Activated naive CD4-positive, alpha-beta T cell treated with anti-CD3 and anti-CD28 coated beads for 36 hours (primary cell): ENCODE measurements at places on chromosomes 6 and 20.

DNA sequence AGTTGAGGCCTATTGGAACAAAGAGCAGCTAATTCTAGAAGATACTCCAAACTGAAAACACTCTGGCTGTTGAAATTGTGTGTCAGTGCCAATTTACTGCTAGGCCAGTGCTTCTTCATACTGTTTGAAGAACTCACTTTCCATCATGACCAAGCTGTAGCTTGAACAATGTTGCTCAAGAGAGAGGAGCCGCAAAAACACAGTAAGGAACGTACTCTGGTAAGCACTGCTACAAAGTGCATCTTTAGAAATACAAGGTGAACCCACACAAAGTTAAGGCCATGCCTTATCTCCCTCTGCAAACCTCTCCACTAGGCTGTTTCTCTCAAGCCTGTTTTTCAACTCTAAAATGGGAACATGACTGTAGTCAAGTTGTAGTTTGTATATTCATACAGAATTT is 74.5 kb upstream of the TULP1 start:
- DNase-seq, result no peak

DNA sequence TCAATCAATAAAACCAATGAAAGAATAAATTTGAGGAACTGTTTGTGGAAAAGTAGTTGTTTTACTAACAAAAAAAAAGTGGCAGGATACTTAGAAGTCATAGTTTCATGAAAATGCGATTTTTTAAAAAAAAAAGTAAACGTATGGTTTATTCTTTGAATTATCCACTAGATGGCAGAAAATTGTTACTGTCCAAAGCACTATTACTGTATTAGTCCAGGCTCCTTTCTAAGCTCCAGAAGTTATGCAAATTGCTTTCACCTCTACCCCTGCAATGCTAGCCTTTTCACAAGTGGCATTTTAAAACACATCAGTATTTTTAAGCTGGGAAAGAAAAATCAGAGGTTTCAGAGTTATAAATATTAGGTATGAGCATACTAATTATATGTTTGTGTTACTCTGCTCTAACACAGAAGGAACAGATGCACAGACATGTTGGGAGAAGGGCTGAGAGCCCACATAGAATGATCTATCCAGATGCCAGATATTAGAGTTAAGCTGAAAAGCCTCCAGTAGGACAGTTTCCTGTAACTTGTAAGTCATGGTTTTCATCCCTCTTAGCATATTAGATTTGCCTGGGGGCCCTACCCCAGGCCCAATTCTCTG is 63.9 kb downstream of the FHL5 start:
- DNase-seq, result no peak

DNA sequence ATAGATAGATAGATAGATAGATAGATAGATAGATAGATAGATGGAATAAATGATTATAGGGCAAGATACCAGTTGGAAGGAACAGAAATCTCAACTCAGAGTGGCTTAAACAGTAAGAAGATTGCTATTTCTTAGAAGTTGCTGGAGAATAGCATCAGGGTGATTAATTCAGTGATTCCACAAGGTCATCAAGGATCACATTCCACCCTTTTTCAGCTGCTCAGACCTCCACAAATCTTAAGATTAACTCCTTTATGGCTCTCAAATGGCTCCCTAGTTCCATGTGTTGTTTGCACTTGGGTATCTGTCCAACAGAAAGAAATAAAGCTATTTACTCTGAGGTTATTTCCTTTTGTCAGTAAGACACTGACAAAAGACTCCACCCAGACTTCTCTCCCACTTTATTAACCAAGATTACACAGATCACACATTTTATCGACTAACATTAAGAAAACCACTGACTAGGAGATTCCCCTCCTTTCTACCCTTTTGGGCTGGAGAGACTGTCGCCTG is 68.3 kb upstream of the KIF16B start:
- no peak for DNase-seq

GRCh38 chr20:21509597-21510371 is 4.1 kb downstream of the NKX2-2 start:
- no peak for DNase-seq

- DNase-seq, result no peak
Observed at GRCh38 chr6:43977404-43978111, 149.7 kb downstream of the MRPL14 start.

DNA sequence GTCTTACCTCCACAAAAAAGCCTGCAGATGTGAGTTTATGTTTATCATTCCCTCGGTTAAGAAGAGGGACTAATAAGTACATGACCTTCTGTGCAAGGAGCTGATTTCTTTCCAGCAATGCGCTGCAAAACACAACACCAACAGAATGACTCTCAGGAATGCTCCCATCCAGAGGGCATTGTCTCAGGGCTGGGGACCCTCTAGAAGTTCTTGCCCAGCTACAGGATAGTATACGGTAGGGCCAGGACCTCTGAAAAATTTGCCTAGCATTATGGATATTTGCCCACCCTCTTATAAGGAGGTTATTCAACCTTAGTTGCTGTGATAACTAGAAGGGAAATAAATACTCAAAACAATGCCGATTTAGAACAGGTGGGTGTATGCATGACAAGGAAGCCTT is 24.7 kb upstream of the RBL1 start:
- DNase-seq, result no peak

- no peak for DNase-seq
Observed at GRCh38 chr20:61575151-61575937, 323.3 kb downstream of the CDH4 start.

GRCh38 chr6:134588267-134588666 is 270.4 kb upstream of the SGK1 start:
- DNase-seq, result no peak

DNA sequence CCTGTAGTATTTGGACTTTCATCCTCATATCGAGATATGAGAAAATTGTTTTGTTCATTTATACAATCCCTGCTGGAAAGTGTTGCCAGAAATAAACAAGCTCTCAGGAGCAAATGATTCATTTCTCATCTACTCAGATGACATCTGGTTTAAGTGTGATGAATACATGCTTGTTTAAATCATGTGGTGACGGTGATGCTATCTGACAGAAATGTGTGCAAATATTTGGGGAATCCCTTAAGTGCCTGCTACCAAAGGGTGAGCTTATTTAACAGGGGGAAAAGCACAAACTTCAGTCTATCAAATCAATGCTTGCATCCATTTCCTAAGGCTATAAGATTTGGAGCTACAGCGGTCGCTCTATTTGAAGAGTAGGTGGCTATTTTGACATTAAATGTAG is 368.3 kb upstream of the SASH1 start:
- DNase-seq, result no peak

DNA sequence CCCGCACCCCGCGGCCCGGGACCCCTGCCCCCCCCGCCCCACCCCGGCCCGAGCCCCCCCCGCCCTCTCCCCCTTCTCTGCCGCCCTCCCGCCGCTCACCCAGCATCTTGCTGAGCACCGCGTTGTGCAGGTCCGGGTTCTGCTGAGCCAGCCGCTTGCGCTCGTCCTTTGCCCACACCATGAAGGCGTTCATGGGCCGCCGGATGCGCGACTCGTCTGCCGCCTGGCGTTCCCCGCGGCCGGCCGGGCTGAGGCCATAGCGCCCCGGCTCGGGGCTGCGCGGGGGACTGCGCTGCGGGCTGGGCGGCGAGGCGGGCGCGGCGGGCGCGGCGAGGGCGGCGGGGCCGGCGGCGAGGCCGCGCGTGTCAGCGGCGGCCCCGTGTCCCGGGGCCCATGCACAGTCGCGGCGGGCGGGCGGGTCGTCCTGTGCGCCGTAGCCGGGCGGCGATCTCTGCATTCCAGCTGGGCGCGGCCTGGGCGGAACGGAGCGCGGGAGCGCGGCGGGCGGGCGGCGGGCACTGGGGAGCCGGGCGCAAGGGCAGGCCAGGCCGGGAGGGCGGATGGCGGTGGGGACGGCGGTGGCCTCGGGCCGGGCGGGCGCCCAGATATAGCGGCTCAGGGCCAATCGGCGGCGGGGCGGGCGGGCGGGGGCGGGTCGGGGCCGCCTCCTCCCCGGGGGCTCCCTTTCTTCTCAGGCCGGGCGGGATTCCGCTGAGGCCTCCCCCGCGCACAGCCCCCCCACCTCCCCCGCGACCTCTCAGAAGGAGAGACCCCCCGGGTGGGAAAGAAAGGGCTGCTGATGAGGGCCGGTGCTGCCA is at the start of gene SOX18:
Gene SOX18, minus strand, starts transcription at position 580 of the 818 bp plus-strand sequence. Its CDS starts 123 bp downstream, at position 457.
- DNase-seq, result peak; percentile 49

DNA sequence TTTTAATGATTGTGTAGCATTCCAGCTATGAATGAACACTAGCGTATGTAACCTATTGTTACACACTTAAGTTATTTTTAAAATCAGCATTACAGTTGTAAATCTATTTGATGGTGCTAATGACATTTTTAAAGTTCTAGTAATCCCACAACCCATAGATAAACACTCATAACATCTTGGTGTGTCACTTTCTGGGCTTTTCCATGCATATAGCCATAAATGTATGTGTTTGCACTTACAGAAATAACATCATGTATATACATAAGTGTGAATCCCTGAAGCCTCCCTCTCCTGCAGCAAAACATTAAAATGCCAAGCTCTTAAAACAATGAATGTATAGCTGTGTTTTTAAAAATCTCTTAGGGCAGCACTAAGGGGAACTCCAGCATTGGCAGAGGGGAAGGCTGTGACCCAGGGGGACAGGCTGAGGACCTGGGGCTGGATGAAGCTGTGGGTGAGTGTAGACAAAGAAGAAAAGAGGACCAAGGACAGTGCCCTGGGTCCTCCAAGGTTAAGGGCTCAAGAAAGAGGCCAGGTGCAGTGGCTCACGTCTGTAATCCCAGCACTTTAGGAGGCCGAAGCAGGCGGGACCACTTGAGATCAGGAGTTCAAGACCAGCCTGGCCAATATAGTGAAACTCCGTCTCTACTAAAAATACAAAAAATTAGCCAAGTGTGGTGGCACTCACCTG is 929 bp upstream of the CENPB start:
- no peak for DNase-seq

GRCh38 chr20:1299522-1299921 is 29.4 kb downstream of the SDCBP2 start:
- peak; percentile 52 for DNase-seq
